ENCODE measurements at places on chromosomes 11 and 22. TPM values are rescaled to one million over a fixed set of nuclear protein-coding genes. Genes with fewer than 3 reads are reported as not detected.

DNA sequence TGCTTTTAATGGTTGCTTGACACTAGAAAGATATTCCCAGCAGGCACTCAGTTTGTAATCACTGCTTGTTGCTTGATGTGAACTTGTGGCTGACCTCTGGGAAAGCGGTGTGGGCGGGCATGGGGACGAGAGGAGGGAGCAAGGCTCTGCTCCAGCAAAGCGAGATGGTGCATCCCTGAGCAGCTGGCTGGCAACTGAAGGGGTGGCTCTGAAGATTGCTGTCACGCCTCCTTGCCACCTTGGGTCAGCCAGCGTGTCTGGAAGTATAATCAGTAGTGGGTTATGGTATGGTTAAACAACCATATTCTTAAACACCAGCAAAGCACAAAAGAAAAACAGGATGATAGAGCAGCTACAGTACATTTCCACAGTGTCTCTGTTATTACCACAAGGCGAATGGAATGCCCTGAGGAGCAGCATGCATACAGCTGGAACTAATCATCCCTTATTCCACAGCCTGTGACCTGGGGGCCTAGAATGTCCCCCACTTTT lies 124.5 kb downstream of the TRIM44 start:
- no peak for DNase-seq
- no peak overlapping the region for H3K4me3 ChIP-seq
- H3K4me1 ChIP-seq = no peaks in the 10 kb centered on the region
- no peaks in the 10 kb centered on the region for H3K36me3 ChIP-seq
- H3K27me3 ChIP-seq = no peaks in the 10 kb centered on the region
- no peak overlapping the region for H3K27ac ChIP-seq

GRCh38 chr11:94504689-94505293 lies 7.5 kb upstream of the C11orf97 start:
- H3K27me3 ChIP-seq = no peaks in the 10 kb centered on the region
- no peak for DNase-seq
- H3K36me3 ChIP-seq = no peaks in the 10 kb centered on the region
- no peak overlapping the region for H3K27ac ChIP-seq
- H3K4me1 ChIP-seq = no peaks in the 10 kb centered on the region

GRCh38 chr11:64078284-64078683 lies 42.6 kb downstream of the FLRT1 start:
- H3K4me1 ChIP-seq = no peaks in the 10 kb centered on the region
- no peak overlapping the region for H3K27ac ChIP-seq
- no peaks in the 10 kb centered on the region for H3K27me3 ChIP-seq
- H3K4me3 ChIP-seq = no peak overlapping the region

GRCh38 chr11:73585834-73586575 lies 11.9 kb downstream of the FAM168A start:
- H3K4me1 ChIP-seq = no peaks in the 10 kb centered on the region
- no peak overlapping the region for H3K27ac ChIP-seq
- no peaks in the 10 kb centered on the region for H3K27me3 ChIP-seq

DNA sequence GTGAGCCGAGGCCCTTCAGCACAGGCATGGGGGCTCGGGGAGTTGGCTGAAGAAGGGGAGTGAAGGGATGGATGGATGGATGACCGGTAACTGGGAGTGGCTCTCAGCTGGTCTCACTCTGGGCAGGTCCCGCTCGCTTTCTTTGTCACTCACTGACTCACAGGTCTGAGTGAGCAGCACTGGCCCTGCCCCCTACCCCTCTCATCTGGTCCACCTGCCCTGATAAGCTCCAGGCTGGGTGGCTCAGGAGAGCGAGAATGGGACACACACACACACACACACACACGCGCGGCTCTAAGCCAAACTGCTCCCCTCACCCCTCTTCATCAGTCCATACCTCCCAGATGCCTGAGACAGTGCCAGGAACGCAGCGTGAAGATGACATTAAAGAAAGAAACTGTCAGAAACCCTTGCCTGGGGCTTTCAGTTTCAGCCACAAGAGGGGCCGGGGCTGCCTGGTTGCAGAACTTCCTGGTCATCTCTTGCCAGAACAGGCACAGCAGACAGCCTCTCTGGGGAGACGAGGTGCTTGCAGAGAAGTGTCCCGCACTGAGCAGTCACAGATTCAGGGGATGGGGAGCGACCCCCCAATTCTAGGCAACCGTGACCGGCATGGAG lies 16.5 kb upstream of the SHISAL1 start:
- H3K4me3 ChIP-seq = no peak overlapping the region
- no peak for DNase-seq
- peaks cover 30% of the 10 kb centered on the region for H3K27me3 ChIP-seq
- H3K4me1 ChIP-seq = no peaks in the 10 kb centered on the region
- no peak overlapping the region for H3K27ac ChIP-seq

GRCh38 chr11:2267851-2268728 lies 2.3 kb downstream of the ASCL2 start:
- no peaks in the 10 kb centered on the region for H3K4me1 ChIP-seq
- peaks cover 30% of the 10 kb centered on the region for H3K27me3 ChIP-seq
- H3K36me3 ChIP-seq = no peaks in the 10 kb centered on the region
- DNase-seq = peak; percentile 19
- H3K4me3 ChIP-seq = peak overlapping the region; percentile 30

GRCh38 chr11:111982019-111982464 lies 43.2 kb upstream of the DLAT start:
- no peaks in the 10 kb centered on the region for H3K4me1 ChIP-seq
- peak overlapping the region; percentile 30 for H3K4me3 ChIP-seq
- H3K27ac ChIP-seq = peak overlapping the region; percentile 70
- DNase-seq = peak; percentile 90
- no peaks in the 10 kb centered on the region for H3K27me3 ChIP-seq

GRCh38 chr11:19811380-19811779 lies 98.7 kb downstream of the NAV2 start:
- H3K4me3 ChIP-seq = no peak overlapping the region
- DNase-seq = no peak
- H3K4me1 ChIP-seq = no peaks in the 10 kb centered on the region
- no peaks in the 10 kb centered on the region for H3K36me3 ChIP-seq
- no peak overlapping the region for H3K27ac ChIP-seq

DNA sequence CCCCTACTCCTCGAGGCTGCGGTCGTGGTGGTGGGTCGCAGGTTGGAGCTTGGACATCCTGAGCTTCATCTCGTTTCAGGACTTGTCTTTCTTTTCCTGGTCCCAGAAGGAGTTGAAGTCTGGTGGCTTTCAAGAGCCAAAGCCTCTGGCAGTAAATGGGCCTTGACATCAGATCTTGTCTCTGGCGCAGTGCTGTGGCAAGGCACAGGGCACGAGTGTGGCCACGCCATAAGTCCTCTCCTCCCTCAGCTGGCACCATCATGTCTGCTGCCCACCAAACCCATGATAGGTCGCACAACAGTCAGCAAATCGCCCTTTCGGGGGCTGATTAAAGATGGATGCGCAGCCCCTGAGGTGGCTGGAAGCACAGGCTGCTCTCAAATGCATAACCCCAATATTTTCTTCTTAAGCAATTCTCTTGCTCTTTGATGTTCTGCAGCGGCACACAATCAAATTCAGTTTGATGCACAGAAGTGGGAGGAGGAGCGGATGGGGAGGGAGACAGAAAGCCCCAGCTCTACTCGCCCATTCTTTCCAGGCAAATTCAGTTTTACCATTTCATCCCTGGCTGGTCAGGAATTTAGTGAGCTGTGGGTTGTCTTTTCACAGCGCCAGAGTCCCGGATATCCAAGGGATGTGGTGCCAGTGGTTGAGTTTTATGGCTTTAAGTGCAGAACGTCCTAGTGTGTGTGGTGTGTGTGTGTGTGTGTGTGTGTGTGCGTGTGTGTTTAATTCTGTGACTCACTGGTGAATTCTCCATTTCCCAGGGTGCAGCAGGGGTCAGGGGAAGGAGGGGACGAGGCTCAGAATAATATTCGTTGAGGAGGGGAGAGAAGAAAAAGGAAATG lies 162.0 kb downstream of the DSCAML1 start:
- H3K4me3 ChIP-seq = no peak overlapping the region
- no peak for DNase-seq
- H3K27me3 ChIP-seq = no peaks in the 10 kb centered on the region
- H3K36me3 ChIP-seq = no peaks in the 10 kb centered on the region

DNA sequence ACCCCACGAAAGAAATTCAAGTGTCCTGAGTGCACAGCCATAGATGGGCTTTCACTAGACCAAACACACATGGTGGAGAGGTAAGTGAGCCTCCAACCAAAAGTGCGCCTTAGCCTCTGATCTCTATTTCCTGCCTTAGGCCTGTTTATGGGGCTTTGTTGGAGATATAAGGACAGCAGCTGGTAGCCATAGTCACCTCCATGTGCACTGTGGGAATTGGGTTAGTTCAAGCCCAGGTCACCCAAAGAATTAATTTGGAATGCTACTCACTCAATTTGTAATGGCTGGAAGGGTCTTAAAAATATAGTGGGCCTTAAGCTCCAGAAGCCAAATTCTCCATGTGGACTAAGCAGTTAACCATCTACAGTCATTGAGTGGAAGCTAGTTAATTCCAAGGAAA lies 73.6 kb downstream of the ALX4 start:
- no peak overlapping the region for H3K27ac ChIP-seq
- no peaks in the 10 kb centered on the region for H3K36me3 ChIP-seq
- DNase-seq = no peak
- no peak overlapping the region for H3K4me3 ChIP-seq

- peak overlapping the region; percentile 27 for H3K4me3 ChIP-seq
- no peak overlapping the region for H3K27ac ChIP-seq
- H3K27me3 ChIP-seq = peaks cover 7% of the 10 kb centered on the region
- peaks cover 7% of the 10 kb centered on the region for H3K4me1 ChIP-seq
These were observed 20.1 kb downstream of the TSSC4 start for GRCh38 chr11:2420502-2421225.

DNA sequence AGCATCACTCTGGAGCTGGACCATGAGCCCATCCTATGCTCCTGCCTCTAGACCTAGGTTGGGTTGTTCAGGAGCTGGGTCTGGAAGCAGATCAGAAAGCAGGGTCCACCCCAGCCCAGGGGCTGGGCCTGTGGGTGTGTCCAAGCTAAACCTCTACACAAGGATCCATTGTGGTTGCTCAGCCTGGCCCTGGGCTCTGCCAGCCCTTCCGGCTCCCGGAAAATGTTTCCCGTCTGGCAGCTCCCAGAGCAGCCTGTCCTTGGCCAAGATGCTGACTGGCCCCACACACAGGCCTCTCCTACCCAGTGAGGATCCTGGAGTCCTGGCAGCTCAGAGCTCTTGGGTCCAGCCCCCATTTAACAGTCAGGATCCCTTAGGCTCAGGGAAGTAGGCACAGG lies 35.3 kb upstream of the FCHSD2 start:
- no peak for DNase-seq
- H3K4me3 ChIP-seq = no peak overlapping the region
- H3K27me3 ChIP-seq = no peaks in the 10 kb centered on the region
- H3K4me1 ChIP-seq = no peaks in the 10 kb centered on the region
- no peak overlapping the region for H3K27ac ChIP-seq
- no peaks in the 10 kb centered on the region for H3K36me3 ChIP-seq

DNA sequence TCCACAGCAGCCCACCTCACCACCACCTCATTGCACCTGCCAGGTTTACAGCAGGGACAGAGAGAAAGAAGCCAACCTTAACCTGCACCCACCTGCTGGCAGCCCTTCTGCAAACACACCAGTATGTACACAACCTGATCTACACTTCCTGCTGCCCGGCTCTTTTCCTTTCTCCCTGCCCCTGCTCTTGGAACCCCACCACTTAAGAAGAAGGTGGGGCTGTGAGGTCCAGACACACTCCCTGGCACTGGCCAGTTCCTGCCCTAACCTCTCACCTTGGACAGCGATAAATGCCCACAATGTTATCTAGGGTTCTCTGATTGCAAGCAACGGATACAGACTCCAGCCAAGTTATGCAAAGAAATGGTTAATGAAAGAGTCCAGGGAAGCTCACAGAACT lies 10.8 kb upstream of the SLC35C1 start:
- H3K27me3 ChIP-seq = no peaks in the 10 kb centered on the region
- H3K36me3 ChIP-seq = no peaks in the 10 kb centered on the region
- DNase-seq = peak; percentile 35
- H3K4me3 ChIP-seq = no peak overlapping the region
- no peak overlapping the region for H3K27ac ChIP-seq
- H3K4me1 ChIP-seq = no peaks in the 10 kb centered on the region

DNA sequence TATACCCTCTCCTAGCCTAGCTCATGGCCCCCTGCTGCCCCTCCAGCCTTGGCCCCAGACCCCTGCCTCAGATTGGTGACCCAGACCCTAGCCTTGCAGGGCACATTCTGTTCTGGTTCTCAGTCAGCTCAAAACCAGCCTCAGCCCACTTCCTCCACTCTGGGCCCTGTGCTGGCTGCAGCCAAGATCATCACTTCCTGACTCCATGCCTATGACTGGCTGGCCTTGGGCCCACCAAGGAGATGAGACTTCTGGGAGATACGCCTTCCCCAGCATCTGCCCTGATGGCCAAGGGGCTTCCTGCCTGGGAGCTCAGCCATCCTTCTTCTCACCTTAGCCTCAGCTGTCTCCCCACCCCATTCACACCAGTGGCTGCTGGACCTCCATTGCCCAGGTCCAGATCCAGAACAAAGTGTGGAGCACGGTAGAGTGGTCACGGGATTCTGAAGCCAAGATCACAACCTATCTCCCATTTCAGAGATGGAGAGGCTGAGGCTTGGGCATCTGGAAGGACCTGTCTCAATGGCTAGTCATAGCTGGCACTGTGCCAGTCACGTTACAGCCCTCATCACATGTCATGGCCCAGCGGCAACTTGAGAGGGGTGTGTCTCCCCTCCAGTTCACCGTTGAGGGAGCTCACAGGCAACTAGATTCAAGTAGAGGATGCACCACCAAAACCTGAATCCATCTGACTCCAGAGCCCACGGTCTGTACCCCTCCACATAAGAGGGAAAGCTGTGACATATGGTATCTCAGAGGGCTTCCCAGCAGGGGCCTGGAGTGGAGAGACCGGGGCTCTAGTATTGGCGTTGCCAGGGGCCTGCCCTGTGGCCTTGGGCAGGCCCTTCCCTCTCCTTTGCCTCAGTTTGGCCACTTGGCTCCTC lies 43.0 kb upstream of the KLHL35 start:
- peak; percentile 32 for DNase-seq
- H3K4me1 ChIP-seq = no peaks in the 10 kb centered on the region
- H3K27me3 ChIP-seq = no peaks in the 10 kb centered on the region
- no peak overlapping the region for H3K4me3 ChIP-seq
- no peaks in the 10 kb centered on the region for H3K36me3 ChIP-seq
- no peak overlapping the region for H3K27ac ChIP-seq

GRCh38 chr11:28504555-28505110 lies 396.4 kb downstream of the METTL15 start:
- no peak overlapping the region for H3K27ac ChIP-seq
- H3K4me1 ChIP-seq = no peaks in the 10 kb centered on the region
- no peak for DNase-seq
- no peaks in the 10 kb centered on the region for H3K36me3 ChIP-seq

GRCh38 chr22:29055192-29055830 lies 6.3 kb downstream of the C22orf31 start:
- H3K27ac ChIP-seq = no peak overlapping the region
- no peaks in the 10 kb centered on the region for H3K27me3 ChIP-seq
- H3K4me3 ChIP-seq = no peak overlapping the region
- H3K4me1 ChIP-seq = no peaks in the 10 kb centered on the region
- no peak for DNase-seq
- H3K36me3 ChIP-seq = no peaks in the 10 kb centered on the region

Gene KRTAP5-11
- total RNA-seq = not detected

Gene OR4A16
- total RNA-seq = not detected

Gene VSIG10L2
- not detected for total RNA-seq

Gene SCGB1A1
- not detected for total RNA-seq

Measured in colonic mucosa (tissue), 4 donors.